ENCODE measurements at places on chromosomes 2 and 18.

- DNase-seq: no peak
Measured at GRCh38 chr2:121254748-121255147, 30.3 kb downstream of the TFCP2L1 start.

DNA sequence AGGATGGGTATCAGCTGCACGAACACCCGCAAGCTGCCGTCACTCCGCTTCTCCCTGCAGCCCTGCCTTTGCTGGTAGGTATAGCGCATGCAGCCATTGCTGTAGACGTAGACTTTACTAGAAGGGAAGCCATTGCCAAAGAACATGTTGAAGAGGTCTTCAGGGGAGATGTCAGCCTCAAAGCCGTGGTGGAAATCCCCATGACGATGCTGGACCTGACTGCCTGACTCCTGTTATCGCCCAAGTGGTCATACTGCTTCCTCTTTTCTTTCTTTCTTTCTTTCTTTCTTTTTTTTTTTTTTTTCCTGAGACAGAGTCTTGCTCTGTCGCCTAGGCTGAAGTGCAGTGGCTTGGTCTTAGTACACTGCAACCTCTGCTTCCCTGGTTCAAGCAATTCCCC is 68.7 kb upstream of the SPRED2 start:
- DNase-seq: no peak

GRCh38 chr18:69032009-69032408 is 234.1 kb downstream of the CCDC102B start:
- no peak for DNase-seq

DNA sequence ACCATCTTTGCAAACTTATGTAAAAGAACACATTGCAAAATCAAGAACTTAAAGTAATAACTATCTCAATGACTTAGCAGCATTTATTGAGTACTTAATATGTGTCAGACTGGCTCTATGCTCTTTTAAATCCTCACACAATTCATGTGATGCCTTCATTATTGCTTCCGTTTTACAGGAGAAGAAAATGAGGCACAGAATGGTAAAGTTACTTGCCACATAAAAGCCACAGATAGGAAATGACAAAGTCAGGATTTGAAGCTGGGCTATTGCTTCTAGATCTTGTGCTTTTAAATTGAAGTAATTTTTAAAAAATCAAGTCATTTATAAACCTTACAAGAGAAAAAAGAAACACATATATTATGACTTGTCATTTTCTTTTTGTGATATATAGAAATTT is 174.2 kb downstream of the WDR7 start:
- no peak for DNase-seq

GRCh38 chr2:55301277-55301676 is 32.2 kb upstream of the MTIF2 start:
- DNase-seq: no peak

DNA sequence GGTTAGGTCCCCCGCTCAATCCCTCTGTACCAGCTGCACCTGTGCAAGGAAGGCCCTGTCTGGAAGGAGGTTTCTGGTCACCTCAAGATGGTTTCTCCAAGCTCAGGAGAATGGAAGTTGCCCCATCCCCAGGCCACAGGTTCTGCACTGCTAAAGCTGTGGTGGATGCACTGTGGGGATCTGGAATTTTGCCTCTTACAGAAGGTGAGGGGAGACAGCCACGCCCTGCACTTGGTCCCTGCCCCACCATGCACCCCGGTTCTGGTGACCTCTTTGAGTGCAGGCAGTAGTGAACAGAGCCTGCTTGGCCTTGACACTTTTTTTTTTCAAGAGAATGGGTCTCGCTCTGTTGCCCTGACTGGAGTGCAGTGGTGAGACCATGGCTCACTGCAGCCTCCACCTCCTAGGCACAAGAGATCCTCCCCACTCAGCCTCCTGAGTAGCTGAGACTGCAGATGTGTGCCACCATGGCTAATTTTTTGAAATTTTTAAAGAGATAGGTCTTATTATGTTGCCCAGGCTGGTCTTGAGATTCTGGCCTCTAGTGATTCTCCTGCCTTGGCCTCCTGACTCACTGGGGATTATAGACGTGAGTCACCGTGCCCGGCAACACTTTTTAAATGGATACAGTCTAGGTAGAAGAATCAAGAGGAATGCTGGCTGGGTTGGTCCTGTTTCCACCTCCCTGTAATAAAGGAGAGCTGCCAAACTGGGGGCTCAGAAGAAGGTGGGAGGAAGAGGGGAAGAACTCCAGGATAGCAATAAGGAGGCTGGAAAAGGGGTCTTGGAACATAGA is 5.8 kb upstream of the NT5DC4 start:
- no peak for DNase-seq

- DNase-seq: no peak
Measured at GRCh38 chr18:72899338-72899737, 31.6 kb upstream of the NETO1 start.

DNA sequence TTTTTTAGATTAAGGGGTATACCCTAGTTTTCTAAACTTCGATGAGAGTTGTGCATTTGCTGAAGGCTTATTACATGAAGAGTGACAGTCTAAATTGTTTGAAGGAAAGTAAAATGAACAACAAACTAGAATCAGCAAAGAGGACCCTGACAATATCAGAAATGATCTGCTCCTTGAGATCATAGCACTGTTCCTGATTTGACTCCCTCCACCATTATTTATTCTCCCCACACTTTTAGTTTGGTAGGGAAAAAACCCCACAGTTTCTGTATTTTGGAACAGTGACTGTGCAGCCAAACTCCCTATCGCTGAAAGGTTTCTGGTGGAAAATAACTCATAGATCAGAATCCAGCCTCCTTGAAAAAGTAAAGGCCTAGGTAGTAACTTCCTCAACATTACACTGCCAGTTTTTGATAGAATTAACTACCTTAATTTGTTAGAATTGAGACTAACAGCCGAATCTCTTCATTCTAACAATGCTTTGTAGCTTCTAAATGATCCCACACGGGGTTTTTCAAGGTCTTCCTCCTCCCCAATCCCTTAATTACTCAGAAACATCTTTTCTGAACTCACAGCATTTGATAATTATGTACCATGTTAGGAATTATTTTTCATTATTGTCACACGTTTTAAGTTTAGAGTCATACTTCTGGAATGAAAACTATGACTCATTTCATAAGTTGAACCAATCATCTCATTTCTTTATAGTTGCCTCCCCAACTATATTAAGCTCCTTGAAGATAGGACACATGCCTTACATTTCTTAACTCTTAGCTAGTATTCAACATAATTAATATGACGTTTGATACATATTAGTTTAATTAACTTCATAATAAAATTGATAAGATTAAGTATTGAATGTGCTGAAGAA is 2.9 kb downstream of the MYL12A start:
- no peak for DNase-seq

DNA sequence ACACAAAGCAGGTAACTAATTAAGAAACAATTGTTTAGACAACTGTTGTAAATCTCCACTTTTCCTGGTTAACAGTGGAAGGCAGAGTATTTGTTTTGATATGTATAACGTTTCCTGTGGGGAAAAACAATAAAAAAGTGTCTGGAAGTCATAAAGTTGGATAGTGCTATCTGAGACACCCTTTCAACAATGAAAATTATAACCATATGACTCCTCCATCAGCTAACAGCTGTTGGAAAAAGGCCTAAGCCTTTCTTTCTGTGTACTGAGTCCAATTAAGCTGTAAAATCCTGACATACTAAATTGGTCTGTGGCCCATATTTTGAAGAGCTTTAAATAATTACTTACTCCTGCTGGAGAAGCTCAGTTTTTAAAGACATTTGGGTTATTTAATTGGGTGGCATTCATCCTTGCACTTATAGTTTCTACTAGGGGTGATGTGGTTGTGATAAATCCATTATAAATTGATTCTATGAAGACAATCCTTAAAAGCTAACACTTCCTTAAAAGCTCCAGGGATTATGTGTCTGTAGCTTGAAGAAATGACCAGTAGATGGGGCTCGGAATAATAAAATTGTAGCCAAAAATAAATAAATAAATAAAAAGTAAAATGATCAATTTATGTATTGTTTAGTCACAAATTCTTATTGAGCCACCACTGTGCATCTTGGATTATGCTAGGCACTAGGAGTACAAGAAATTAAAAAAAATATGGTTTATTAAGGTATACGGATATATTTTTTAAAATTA is 698.1 kb upstream of the NXPH2 start:
- DNase-seq: no peak

GRCh38 chr2:239388236-239389151 is 12.3 kb downstream of the HDAC4 start:
- DNase-seq: no peak

GRCh38 chr2:186946896-186947467 is 98.0 kb upstream of the ZSWIM2 start:
- no peak for DNase-seq

GRCh38 chr18:44424645-44425035 is 256.0 kb upstream of the SETBP1 start:
- DNase-seq: no peak

GRCh38 chr2:130765464-130765863 is 10.1 kb downstream of the AMER3 start:
- no peak for DNase-seq

- DNase-seq: no peak
Measured at GRCh38 chr2:20178666-20179465, 46.1 kb downstream of the SDC1 start.

- no peak for DNase-seq
Measured at GRCh38 chr18:51028201-51028805, 1.7 kb upstream of the SMAD4 start.

- no peak for DNase-seq
Measured at GRCh38 chr2:33477473-33478468, 1.3 kb downstream of the RASGRP3 start.

GRCh38 chr2:220076734-220077133 is 449.3 kb downstream of the SLC4A3 start:
- no peak for DNase-seq

- DNase-seq: no peak
Measured at GRCh38 chr2:23422089-23423061, 37.4 kb downstream of the KLHL29 start.

- DNase-seq: no peak
Measured at GRCh38 chr2:156890529-156891148, 366.9 kb upstream of the GALNT5 start.

- no peak for DNase-seq
Measured at GRCh38 chr2:188430705-188431104, 139.0 kb downstream of the GULP1 start.

DNA sequence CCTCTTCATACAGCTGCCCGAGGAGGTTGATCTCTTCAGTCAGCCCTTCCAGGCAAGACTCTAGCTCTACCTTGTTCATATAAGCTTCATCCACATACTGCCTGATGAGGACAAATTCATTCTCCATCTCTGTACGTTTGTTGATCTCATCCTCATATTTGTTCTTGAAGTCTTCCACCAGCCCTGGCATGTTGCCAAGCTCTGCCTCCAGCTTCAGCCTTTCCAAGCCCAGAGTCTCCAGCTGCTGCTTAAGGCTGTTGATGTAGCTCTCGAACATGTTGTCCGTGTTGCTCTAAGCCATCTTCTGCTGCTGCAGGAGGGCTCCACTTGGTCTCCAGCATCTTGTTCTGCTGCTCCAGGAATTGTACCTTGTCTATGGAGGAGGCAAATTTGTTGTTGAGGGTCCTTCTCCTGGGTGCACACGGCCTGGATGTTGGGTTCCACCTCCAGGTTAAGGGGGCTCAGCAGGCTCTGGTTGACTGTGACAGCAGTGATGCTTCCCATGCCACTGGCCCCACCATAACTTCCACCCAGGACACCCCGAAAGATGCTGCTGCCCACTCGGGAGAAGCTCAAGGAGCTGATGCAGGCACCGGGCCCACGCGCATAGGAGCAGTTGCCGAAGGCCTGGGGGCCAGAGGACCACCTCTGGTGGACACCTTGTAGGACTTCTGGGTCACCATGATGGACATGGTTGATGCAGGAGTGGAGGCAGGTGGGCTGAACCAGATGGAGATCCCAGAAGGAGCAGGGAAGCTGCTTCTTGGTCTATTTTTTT is 30.3 kb downstream of the ICA1L start:
- DNase-seq: no peak

DNA sequence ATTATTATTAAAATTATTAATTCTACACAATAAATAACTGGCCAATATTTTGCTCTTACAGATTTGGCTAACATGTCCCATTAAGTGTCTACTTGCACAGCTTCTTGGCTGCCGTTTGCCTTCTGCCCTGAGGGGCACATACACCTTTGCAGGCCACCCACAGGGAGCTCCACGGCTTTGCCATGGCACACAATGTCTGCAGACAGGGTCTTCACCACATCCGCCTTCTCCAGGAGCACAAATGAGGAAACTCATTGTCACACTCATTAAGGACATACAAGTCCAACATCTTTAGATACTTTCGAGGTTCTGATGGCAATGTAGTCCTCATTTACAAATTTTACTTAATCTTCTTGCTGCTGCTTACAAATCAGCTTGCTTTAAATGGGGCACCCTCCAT is 45.6 kb downstream of the LONRF2 start:
- no peak for DNase-seq

GRCh38 chr2:181916726-181917718 is 25.5 kb downstream of the ITPRID2 start:
- DNase-seq: no peak

DNA sequence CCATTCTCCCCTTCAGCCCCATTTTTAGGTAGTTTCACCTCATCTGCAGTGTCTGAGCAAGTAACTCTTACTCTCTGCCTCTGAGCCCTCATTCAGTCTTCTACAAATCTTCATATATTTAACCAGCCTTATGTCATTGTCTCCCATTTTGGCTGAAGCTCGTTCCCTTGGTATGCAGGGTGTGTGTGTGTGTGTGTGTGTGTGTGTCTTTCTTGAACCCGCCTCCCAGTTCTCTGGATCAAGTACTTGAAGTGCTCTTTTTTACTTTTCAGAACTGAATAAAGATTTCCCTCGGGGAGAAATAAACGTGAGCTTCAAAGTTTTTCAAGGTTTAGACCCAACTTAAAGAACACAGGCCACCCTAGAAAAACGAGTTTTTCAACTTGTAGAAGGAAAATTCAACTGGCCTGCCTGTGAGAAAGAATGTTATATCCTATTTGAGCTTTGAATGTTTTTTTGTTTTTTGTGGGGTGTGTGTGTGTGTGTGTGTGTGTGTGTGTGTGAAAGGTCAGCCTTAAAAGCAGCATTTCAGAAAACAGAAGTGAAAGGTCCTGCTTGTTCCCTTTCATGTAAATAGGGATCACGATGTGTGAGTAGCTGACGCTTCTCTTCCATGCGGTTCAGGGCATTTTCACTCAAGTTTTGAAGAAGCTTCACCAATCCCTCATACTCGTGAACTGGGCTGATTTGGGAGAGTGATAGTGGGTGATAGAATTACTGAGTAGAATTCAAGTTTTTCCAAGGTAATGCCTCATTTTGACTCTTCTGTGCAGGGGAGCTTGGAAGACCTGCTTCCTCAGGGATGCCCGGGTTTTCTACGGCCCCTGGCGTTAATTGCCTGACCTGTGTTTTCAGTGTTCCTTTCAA is 50.6 kb upstream of the EML6 start:
- DNase-seq: no peak
